ENCODE measurements at places on chromosomes 12 and 14.

- no peak for DNase-seq
Observed at GRCh38 chr14:73227812-73228781, 9.2 kb upstream of the PAPLN start.

DNA sequence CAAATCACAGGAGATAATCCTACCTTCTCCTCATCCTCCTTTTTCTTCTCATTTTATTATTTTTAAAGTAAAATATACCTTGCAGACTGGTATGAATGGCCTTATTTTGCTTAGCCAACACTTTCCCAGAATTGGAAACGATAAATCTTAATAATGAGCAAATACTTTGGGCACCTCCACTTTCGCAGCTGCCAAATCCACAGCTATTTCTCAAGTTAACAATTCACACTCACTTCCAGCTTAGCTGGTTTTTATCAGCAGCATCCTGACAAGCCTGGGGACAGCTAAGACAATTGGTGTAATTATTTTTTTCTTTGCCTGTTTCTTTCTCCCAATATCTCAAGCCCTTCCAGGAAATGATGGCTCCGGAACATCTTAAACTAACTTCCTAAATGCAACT lies 867.5 kb upstream of the TMEM132C start:
- DNase-seq = no peak

DNA sequence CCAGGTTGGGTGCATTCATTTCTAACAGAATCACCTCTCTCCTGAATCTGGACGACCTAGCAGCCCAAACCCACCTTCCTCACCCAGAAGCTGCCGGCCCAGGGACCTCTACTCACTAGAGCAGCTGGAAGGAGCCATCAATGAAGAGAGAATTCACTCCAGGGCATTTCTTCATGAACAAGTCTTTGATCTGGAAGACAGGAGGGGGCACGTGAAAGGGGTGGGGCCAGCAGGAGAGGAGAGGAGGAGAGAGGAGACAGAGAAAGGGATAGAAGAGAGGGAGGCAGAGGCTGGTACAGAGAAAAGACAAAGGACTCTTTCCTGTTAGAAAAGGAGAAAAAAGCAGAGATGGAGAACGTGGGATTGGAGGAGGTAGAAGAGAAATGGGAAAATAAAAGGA lies 39.8 kb downstream of the TRPV4 start:
- DNase-seq = no peak

DNA sequence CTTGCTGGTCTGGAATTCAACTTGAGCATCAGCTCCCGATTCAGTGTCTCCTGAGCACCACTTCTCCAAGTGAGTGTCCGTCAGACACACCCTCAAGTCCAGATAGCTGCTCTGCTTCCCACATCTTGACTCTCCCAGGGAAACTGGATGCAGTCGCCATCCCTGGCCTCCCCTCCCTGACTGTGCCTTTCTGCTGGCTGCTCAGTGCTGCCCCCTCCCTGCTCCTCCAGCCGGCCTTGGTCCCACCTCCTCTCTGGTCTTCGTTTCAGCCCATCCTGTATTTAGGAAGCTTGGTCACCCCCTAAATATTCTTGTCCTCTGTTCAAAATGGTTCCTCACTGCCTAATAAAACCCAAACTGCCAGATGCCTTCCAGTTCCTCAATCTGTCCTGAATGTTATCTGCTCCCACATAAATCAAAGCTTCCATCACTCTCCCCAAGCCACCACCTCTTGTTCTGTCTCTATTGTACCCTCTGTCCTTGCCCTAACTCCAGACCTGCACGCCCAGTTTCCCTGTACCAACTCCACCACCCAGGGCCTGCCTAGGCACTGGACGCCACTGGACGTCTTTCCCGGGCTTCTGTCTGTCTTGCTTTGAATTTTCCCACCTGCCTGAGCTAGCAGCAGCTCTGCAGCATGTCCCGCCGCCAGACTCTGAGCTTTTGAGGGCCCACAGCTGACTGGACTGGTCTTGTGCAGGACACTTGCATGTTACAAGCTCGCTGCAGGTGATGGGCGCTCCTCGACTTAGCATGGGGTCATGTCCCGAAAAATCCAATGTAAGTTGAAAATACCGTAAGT lies 33.8 kb downstream of the CCDC92 start:
- DNase-seq = no peak

DNA sequence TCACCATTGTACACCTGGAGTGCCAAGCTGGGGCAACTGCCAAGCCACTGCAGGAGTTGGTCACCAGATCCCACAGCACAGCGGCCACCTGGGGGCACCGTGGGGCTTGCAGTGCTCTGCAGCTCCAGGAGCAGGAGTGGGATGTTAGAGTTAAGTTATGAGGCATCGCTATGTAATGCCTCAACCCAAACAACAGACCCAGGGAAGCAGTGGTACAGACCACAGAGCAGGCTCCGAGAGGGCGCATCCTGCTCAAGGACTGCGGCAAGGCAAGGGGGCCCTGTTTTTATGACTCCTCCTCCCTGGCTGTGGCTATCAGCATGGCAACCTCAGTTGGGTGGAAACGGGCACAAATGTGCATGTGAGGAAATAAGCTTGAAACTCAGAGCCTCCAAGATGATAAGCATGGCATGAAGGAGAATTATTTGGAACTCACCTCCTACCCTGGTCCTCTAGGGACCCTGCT lies 63.1 kb downstream of the ARL6IP4 start:
- DNase-seq = no peak

DNA sequence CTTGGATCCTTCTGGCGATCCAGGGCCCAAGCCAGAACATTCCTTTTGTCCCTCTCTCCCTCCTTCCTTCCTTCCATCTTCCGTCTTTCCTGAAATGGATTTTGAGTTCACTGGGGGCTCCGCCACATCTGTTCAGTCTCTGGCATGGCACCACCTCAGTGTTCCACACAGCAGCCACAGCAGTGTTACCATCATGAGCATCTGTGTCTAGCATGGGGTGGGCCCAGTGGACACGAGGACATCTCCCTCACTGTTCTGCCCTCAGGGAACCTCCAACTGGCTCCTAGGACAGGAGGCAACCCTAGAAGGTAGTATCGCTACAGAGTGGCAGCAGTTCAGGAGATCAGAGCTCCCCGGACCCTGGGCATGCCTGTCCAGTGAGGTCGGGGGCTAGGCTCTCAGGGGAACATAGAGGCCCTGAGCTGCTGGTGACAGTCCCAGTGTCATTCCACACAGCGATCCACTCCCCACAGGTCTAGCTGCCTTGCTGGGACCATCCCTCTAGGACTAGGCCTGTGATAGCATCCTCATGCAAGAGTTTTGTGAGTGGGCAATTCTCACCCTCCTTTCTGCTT lies 59.0 kb downstream of the GALNT16 start:
- DNase-seq = peak; percentile 61

GRCh38 chr14:88829188-88829587 lies 4.7 kb downstream of the TTC8 start:
- DNase-seq = no peak

DNA sequence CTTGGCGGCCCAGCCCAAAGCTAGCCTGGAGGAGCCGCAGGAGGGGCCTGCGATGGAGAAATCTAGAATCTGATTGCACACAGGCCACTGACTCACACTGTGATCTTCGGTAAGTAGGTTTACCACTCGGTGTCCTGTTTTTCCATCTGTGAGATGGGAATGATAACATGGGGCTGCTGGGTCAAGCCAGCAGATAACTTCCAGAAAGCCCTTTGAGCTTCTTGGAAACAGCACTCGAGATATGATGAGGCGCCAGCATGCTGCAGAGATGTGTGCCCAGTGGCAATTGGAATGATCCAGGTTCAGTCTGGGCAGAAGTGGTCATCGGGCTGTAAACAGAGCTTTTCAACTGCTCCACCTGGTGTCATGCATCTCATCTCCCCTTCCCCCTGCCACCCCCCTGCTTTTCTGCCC lies 771.3 kb upstream of the TBX3 start:
- DNase-seq = no peak

GRCh38 chr12:56590237-56590830 lies 39.8 kb downstream of the BAZ2A start:
- DNase-seq = no peak

DNA sequence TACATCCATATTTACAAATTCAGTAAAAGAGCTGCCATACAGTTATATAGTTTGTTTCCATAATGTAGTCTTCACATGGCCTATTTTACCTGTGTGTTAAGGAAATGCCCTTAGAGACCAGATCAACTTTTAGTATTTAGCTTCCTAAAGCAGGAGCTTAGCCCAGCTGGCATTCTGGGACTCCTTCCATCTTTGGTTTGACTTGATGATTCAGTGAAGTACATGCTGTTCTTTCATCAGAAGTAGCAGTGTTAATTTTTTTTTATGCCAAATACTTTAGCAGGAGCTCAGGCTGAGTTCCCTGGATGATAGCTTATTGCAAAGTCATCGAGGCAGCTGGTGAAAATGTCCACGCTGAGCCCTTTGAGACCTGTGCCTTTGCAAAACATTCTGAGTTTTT lies 101.0 kb downstream of the FOXG1 start:
- DNase-seq = no peak

DNA sequence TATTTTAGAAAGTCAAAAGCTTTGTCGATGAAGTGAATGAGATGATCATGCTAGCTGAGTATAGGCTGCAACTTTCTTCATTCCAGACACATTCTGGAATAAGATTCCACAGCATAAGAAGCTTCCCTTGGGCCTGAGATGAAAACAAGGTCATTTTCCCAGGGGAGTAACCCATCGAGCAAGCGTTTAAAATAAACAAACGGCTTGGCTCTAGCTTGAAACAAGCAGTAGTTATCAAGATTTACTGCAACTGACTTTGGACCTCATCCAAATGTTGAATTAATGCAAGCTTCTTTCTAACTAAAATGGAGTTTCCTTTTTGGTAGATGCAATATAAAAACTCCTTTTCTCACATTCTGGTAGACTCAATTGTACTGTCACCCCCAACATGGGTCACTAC lies 23.0 kb downstream of the KCNJ8 start:
- no peak for DNase-seq
